Stimulated activated CD8-positive, alpha-beta memory T cell treated with anti-CD3 and anti-CD28 coated beads, Interleukin-2, amount 100 ng/mL, for 1 hour (primary cell): ENCODE measurements at places on chromosomes 7 and 10.

DNA sequence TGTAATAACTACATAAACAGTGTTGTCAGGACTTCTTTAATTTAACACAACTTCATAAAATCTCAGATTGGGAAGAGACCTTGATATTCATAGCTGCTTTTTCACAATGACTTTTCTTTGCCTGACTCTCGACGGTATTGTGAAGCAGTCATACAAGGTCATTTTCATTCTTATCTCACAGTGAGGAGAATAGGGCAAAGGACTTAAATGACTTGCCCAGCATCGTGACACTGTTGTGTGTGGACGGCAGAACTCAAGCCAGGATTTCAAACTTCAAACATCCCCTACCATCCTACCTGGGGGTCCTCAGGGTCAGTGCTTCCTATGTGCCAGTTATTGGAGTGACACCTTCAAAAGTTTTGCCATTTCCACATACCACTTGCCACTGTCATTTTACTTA, 138.5 kb upstream of the GDF10 start:
- no peak for DNase-seq

GRCh38 chr7:127976056-127976737, 55.0 kb downstream of the LRRC4 start:
- DNase-seq, result no peak

- DNase-seq, result no peak
Measured at GRCh38 chr10:14476641-14477407, 146.1 kb upstream of the FRMD4A start.

DNA sequence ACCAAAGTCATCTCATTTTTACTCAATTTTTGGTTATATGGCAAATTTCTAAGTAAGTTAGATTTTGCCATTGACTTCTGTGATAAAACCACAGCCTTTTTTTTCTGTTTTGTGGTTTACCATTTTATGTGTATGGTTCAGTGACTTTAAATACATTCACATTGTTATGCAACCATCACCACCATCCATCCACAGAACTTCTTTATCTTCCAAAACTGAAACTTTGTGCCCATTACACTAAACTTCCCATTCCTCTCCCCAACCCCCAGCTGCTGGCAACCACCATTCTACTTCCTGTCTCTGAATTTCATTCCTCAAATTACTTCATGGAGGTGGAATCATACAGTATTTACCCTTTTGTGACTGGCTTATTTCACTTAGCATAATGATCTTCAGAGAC, 280.4 kb upstream of the TCERG1L start:
- DNase-seq, result no peak

GRCh38 chr10:33862536-33863105, 528.2 kb upstream of the NRP1 start:
- DNase-seq, result no peak

DNA sequence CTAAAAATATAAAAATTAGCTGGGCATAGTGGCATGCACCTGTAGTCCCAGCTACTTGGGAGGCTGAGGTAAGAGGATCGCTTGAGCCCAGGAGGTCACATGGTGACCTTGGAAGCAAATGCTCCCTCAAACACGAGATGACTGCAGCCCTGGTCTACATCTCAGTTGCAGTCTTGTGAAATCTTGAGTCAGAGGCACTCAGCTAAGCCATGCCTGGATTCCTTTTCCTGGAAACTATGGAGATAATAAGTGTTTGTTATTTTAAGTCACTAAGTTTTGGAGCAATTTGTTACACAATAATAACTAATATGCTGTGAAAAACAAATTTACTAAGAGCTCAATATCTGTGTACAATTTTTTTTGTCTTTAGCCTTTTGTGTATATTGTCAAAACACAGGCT, 284.3 kb upstream of the KAT6B start:
- DNase-seq, result no peak

DNA sequence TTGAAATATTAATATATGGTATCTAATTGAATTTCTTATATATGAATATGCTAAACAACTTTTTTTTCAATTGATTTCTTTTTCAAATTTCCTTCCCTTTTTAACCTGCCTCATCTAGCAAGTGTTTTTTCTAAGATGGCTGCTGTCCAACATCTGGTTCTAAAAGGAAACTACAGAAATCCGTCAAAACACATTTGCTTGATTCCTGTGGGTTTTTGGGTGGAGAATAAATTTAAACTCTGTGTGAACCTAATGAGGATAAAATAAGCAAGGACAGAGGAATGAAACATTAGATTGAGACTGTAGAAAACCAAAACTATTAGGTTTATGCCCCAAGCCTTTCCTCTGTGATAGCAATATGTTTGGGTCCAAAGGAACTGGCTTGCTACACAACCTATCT, 75.5 kb upstream of the STARD3NL start:
- DNase-seq, result no peak

- no peak for DNase-seq
Measured at GRCh38 chr10:104259999-104260774, 5.5 kb downstream of the GSTO1 start.

- DNase-seq, result no peak
Measured at GRCh38 chr10:82353381-82353780, 478.4 kb downstream of the NRG3 start.

GRCh38 chr7:17408245-17408903, 109.9 kb downstream of the AHR start:
- DNase-seq, result no peak

DNA sequence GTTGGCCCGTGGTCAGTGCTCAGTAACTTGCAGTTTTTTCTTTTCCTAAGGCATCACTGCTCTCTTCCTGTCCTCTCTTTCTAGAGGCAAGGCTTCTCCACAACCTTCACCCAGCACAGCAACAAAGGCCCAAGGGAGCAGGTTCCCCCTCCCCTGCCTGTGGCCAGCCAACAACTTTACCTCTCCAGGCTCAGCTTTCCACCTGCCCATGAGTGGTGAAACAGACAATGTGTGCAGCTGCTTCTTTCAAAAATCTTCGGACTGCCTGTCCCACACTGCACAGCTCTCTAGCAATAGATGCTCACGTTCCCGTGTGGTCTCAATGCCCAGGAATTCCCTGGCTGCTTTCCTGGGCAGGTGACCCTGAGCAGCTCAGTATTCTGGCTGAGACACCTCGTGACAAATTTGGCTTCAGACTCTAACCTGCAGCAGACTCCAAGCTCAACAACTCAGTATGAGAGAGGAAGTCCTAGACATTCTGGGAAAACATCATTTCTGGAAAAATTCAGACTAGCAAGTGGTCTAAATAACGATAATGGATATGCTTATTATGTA, 28.9 kb upstream of the TMEM72 start:
- DNase-seq, result no peak

DNA sequence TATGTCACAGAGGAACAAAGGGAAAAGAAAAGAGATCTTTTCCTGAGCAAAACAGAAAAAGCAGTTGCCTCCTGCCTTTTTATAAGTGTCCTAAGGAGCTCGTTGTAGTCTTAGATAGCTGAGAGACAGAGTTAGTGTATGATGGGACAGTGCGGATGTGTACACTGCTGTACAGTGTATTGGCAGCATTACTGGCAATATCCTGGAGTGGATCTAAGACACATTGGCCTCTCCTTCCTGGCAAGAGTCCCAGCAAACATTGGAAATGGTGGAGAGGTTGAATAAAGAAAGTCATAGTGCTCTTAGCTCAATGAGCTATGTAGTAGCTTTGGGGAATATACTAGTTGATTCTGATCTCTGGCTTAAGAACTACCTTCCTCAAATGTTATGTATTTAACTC, 22.7 kb downstream of the GARS1 start:
- no peak for DNase-seq

DNA sequence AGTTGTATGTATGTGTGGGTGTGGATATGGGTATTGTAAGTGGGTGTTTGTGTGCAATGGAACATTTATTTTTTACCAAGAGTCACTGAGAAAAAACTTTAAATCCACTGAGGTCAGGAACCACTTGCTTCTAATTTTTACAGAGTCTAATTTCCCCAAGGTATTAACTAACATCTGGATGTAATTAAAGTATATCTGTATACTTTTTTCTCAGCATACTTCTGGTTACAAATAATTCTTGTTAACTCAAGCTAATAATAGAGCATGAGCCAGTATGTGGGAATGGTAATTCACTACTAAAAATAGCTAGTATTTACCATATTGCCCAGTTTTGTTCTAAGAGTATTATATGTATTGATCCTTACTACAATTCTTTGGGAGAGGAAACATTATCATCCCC, 24.6 kb upstream of the STEAP4 start:
- DNase-seq, result no peak

GRCh38 chr7:153588586-153588985, 463.6 kb upstream of the DPP6 start:
- no peak for DNase-seq
